Activated T-cell treated with anti-CD3 and anti-CD28 coated beads, Interleukin-2, amount 50 U/mL, for 72 hours (primary cell): ENCODE measurements at places on chromosomes 12 and 14. TPM values are rescaled to one million over a fixed set of nuclear protein-coding genes. Genes with fewer than 3 reads are reported as not detected.
A peak's percentile ranks its signal among the peaks of the same experiment; 100 is the strongest.

- no peak for DNase-seq
- H3K4me3 ChIP-seq: no peak overlapping the region
- no peaks in the 10 kb centered on the region for H3K36me3 ChIP-seq
- peaks cover 11% of the 10 kb centered on the region for H3K4me1 ChIP-seq
Observed at GRCh38 chr12:1502831-1503230, 91.5 kb downstream of the FBXL14 start.

Gene SOAT2
- total RNA-seq: 2.2 TPM

DNA sequence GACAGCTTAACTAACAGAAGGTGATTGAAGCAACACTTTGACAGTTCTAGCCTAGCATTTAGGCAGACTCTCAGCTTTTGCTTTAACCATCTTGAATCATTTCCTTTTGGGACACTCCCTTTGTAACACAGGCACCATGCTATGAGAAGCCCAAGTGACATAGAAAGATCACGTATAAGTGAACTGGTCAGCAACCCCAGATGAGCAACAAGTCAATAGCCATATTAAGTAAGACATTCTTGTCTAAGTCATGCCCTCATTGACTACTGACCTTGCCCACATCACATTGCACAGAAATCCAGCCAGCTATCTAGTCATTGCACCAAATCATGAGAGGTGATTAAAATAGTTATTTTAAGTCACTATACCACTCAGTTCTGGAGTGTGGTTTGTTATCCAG lies 476.8 kb downstream of the TRHDE start:
- DNase-seq: no peak
- H3K4me3 ChIP-seq: no peak overlapping the region
- H3K27me3 ChIP-seq: no peaks in the 10 kb centered on the region
- no peaks in the 10 kb centered on the region for H3K4me1 ChIP-seq
- H3K27ac ChIP-seq: no peak overlapping the region

Gene AQP6
- total RNA-seq: not detected

GRCh38 chr12:24229031-24229700 lies 279.7 kb upstream of the SOX5 start:
- no peak for DNase-seq
- no peak overlapping the region for H3K4me3 ChIP-seq
- no peaks in the 10 kb centered on the region for H3K36me3 ChIP-seq
- H3K4me1 ChIP-seq: peaks cover 5% of the 10 kb centered on the region
- no peak overlapping the region for H3K27ac ChIP-seq
- H3K27me3 ChIP-seq: no peaks in the 10 kb centered on the region

DNA sequence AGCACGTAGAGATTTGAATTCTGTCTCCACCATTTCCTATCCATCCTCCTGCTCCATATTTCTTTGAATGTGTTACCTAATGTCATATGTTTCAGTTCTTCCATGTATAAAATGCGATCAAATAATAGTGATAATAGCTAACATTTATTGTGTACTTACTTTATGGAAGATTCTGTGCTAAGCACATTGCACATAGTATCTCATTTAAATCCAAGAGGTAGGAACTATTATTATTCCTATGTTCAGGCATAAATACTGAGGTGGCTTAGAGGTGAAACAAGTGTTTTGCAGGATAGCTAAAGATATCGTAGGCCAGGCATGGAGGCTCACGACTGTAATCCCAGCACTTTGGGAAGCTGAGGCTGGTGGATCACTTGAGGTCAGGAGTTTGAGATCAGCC lies 17.5 kb upstream of the AICDA start:
- no peak overlapping the region for H3K27ac ChIP-seq
- no peak for DNase-seq
- H3K4me1 ChIP-seq: no peaks in the 10 kb centered on the region
- no peak overlapping the region for H3K4me3 ChIP-seq
- H3K27me3 ChIP-seq: peaks cover 23% of the 10 kb centered on the region

DNA sequence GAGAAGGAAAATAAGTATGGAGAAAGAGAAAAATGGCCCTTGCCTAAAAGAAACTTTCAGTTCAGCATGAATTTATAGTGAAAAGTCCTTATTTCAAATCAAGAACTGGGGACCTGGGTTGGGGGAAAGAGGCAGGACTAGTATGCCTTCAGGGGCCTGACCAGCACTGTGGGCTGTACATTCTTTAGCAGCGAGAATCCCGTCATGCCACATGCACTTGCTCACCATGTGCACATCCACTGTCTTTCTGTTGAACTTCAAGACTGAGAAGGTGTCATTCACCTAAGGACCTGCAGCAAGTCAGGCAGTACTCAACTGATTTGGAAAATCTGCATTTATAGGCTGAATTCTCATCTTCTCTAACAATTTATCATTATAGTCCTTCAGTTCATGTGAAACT lies 50.2 kb downstream of the RAB35 start:
- H3K36me3 ChIP-seq: peaks cover 2% of the 10 kb centered on the region
- no peak overlapping the region for H3K4me3 ChIP-seq
- no peak for DNase-seq
- H3K27me3 ChIP-seq: no peaks in the 10 kb centered on the region

Gene CTSG
- total RNA-seq: not detected

DNA sequence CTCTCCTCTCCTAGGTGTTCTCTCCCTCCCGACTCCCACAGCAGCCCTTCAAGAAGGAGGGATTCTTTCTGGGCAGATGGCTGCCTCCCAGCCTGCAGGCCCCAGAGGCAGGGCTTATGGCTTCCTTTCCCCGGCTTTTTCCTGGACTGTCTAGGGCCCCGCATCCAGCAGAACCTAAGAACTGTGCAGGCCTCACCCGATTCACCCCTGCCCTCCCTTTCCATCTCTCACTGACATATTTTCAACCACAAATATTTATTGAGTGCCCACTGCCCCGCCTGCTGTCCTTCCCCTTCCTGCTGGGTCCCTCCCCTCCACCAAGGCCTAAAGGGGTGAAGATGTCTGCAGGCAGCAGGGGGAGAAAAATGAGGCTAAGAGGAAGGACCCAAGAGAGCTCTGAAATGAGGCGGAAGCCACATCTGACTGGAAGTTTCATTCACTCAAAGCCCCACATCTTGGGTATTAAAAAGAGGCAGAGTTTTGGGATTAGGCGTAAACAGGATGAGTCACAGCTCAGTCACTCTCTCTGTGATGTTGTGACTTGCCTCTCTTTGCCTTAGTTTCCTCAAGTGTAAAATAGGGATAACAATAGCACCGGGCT lies 2.9 kb downstream of the SCNN1A start:
- H3K27me3 ChIP-seq: peaks cover 7% of the 10 kb centered on the region
- H3K4me3 ChIP-seq: no peak overlapping the region
- H3K27ac ChIP-seq: no peak overlapping the region
- no peak for DNase-seq

DNA sequence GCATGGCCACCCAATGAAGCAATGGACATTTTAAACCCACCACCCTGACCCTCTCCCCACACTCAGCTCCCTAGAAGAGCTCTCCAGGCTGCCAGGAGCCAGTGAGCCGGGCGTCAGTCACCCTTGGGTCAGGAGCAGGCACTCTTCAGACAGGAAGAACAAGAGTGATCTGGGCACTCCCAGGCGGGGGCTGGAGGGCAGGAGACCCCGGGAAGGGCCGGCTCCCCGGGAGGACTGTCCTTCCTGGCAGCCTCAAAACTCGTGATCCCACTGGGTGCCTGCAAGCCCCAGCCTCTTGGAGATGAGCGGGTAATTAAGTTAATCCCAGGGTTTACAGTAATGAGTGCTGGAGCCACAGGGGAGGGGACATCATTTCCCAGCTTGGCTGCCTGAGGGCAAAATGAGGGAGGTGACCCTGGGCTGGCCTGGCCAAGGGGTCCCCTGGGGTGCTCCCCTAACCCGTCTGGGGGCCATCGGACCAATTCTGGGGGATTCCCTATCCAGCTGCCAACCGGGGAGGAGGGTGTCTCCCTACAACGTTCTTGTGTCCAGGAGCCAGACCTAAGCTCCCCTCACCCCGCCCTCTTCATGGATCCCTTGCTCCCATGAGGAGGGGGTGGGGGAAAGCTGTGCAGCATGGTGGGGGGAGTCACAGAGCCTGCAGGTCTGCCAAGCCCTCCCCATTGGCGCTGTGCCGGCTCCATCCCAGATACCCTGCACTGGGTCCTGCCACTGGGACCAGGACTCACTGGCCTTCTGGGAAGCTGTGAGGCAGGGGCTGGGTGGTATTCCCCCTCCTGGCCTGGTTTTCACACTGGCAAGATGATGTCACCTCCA lies 59.2 kb downstream of the CCNK start:
- H3K27ac ChIP-seq: no peak overlapping the region
- no peaks in the 10 kb centered on the region for H3K36me3 ChIP-seq
- no peak for DNase-seq
- H3K4me3 ChIP-seq: no peak overlapping the region
- peaks cover 10% of the 10 kb centered on the region for H3K4me1 ChIP-seq

- H3K4me1 ChIP-seq: no peaks in the 10 kb centered on the region
- H3K27ac ChIP-seq: no peak overlapping the region
- H3K4me3 ChIP-seq: no peak overlapping the region
- no peak for DNase-seq
Observed at GRCh38 chr12:19810213-19810612, 370.9 kb downstream of the AEBP2 start.

DNA sequence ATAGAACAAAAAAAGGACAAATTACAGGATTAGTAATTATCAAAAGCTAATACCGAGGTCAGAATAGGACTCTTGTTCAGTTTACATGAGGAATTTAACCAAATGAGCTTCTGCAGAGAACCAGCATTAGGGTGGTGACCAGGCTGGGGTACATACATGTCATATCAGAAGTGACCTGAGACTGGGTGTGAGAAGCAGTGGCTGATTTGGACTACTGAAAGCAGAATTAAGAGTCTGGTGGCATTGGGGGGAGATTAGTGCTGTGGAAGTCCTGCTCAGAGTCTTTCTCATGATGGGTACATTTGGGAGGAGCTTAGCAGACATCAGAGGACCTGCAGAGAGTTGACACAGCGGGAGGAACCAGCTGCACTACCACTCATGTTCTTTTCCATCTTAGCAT lies 21.7 kb downstream of the TRAF3 start:
- H3K4me3 ChIP-seq: no peak overlapping the region
- H3K4me1 ChIP-seq: peaks cover 84% of the 10 kb centered on the region
- H3K27ac ChIP-seq: peak overlapping the region; percentile 18
- no peaks in the 10 kb centered on the region for H3K27me3 ChIP-seq
- H3K36me3 ChIP-seq: peaks cover 21% of the 10 kb centered on the region
- DNase-seq: no peak
